Activated T-cell treated with anti-CD3 and anti-CD28 coated beads for 48 hours (primary cell): ENCODE measurements at places on chromosomes 4 and X.

DNA sequence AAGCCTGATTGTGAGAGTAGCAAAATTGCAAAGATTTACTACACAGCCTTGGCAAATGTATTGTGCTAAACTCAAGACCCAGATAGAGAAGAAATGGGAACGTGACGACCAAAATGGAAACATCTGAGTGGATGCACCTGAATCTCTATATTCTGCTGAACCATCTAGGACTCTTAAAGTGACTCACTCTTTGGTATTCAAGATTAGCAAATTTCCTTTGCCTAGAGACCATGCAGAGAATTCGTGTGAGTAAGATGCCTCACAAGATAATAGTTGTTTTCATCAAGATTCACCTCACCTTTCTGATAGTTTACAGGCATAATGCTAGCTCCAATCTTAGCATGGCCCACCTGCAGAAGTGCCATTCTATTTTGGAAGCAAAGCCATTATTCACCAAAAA, 14.4 kb upstream of the ATOH1 start:
- DNase-seq, result no peak

GRCh38 chr4:118338981-118339765, 13.6 kb downstream of the PRSS12 start:
- no peak for DNase-seq

- no peak for DNase-seq
Observed at GRCh38 chr4:143403553-143403820, 66.8 kb downstream of the GAB1 start.

GRCh38 chr4:15153662-15154061, 151.4 kb downstream of the CPEB2 start:
- no peak for DNase-seq

DNA sequence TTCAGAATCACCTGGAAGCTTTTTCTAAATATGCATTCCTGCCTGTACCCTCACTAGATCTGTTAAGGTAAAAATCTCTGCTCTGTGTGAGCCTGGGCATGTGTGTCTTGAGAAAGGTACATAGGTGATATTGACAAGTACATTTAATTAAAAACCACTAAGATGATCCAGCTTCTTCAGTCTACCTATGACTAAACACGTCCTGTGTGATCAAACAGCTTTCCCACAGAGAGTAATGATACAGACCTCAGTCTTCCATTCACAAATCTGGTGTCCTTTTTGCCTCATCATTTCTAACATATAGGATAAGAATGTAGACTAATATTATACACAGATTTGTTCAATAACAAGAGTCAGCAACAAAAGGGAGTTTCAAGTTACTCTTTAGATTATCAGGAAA, 42.6 kb downstream of the GALNT7 start:
- DNase-seq, result no peak

- no peak for DNase-seq
Observed at GRCh38 chr4:27088491-27088890, 227.8 kb downstream of the STIM2 start.

GRCh38 chrX:109635146-109635545, 10.2 kb upstream of the KCNE5 start:
- DNase-seq, result no peak

- DNase-seq, result no peak
Observed at GRCh38 chrX:118114971-118115370, 1.6 kb downstream of the KLHL13 start.

GRCh38 chr4:155795991-155796390, 37.2 kb downstream of the GUCY1B1 start:
- DNase-seq, result no peak
